ENCODE measurements at places on chromosomes 5 and 9.

DNA sequence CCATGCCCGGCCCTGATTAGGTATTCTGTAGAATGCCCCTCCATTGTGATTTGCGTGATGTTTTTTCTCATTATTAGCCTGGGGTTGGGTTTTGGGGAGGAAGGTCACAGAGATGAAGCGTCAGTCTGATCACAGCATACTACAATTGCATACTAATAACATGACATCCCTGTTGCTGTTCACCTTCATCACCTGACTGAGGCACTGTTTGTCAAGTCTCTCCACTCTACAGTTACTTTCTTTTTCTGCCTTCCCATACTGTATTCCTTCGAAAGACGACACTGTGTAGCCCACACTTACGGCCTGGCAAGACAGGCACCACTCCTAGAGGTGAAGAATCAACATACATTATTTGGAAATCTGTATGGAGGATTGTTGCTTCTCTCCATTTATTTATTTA is 5.5 kb downstream of the ZNF354C start:
- no peak for DNase-seq

GRCh38 chr9:107226421-107226820 is 56.7 kb upstream of the RAD23B start:
- no peak for DNase-seq

DNA sequence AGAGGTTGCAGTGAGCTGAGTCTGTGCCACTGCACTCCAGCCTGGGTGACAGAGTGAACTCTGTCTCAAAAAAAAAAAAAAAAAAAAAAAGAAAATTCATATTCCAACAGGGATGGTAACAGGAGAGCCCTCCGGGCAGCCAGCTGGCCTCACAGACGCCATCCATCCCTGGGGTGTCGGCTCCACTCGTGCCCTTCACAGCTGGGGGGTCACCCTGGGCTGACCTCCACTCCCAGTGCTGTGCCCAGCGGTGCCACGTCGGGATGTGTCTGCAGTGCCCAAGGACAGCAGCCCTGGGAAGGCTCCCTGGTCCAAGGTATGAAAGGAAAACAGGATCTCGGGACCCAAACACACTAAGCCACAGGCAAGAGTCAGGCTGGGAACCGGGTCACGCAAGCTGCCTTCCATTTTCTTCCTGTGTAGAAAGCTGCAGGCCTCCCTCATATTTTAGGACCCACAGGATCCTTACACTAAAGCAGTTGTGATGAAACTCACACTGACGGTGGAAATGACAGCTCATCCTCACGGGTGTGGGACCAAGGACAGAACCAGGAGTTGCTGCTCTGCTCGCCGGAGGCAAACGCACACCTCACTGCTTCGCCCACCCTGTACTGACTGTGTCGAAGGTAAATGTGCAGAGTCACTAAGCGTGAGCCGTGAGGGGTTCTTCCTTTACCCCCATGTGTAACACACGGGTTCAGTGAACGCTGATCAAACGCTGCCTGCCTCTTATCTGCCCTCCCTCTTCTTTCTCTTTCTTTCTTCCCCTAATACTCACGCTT is 5.3 kb downstream of the SLC12A7 start:
- no peak for DNase-seq

- no peak for DNase-seq
Measured at GRCh38 chr5:56648460-56649034, 166.8 kb upstream of the MAP3K1 start.

GRCh38 chr5:135140446-135141204 is 106.6 kb upstream of the PITX1 start:
- DNase-seq = no peak

DNA sequence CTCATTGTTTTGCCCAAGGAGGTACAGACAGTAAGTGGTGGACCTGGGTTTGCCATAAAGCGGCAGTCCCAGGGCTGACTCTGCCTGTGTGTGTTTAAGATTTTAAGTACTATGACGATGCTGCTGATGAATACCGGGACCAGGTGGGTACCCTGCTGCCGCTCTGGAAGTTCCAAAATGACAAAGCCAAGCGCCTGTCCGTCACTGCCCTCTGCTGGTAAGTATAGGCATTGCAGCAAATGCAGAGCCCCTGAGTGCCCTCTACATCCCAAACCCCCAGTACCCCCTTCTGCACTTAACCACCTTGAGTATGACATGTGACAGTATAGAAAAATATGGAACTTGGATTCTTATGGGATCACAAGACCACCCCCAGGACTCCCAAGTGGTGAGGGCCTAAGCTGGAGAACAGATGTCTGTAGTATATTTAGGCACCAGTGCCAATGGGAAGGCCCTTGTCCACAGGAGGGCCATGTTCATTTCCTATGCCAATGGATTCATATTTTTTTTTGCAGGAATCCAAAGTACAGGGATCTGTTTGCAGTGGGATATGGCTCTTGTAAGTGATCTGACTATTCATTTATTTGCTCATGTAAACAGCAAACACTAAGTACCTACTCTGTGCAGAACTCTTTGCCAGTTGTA is 22.0 kb downstream of the ENHO start:
- peak; percentile 37 for DNase-seq

GRCh38 chr5:133370036-133370831 is 242.1 kb downstream of the FSTL4 start:
- DNase-seq = no peak

- no peak for DNase-seq
Measured at GRCh38 chr5:151151793-151152192, 5.8 kb downstream of the ANXA6 start.

- no peak for DNase-seq
Measured at GRCh38 chr9:101094686-101095085, 66.2 kb downstream of the PLPPR1 start.

DNA sequence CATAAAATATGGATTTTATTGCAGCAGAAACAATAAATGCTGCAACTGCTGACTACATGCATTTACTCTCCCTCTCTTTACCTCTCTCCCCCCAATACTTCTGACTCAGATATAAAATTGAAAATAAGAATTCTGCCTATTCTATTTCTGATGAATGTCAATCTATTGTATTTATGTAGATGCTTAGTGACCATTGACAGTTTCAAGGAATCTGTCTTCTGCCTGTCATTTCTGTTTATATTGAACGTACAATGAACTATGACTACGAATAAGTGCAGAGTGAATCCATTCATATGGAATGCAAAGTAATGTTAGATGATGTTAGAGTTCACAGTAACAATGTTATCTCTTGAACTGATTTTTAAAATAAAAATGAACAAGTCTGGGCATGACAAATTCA is 898 bp downstream of the CDH10 start:
- no peak for DNase-seq

DNA sequence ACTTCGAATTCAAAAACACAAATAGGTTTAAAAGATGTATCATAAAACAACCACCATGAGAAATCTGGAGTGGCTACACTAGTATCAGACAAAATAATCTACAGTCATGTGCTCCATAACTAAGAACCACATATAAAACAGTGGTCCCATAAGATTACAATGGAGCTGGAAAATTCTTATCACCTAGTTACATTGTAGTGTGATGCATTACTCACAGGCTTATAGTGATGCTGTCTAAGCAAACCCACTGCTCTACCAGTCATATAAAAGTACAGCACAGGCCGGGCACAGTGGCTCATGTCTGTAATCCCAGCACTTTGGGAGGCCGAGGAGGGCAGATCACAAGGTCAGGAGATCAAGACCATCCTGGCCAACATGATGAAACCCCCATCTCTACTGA is 160.1 kb downstream of the ROR2 start:
- no peak for DNase-seq

- peak; percentile 47 for DNase-seq
Measured at GRCh38 chr5:127757576-127757975, 54.4 kb downstream of the CCDC192 start.

DNA sequence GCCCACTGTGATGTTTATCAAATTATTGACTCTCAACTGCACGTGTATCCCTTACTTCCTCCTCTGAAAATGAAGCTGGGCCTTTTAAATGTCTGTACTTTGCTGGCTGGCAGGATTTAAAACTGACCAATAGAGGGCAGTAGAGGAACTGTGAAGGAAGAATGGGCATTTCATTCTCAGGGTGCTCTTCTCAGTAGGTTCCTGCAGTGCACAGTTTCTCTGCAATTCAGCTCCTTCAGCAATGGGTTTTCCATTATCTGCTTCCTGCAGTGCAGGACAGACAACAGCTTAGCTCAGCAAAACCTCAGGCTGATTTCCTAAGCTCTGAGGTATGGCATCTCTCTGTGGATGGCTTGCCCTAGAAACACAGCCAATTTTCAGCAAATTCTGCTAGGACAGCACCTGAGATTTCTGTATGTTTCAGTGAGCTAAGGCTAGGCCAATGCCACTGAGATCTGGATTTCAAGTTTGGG is 298.4 kb upstream of the PRDM9 start:
- peak; percentile 82 for DNase-seq

DNA sequence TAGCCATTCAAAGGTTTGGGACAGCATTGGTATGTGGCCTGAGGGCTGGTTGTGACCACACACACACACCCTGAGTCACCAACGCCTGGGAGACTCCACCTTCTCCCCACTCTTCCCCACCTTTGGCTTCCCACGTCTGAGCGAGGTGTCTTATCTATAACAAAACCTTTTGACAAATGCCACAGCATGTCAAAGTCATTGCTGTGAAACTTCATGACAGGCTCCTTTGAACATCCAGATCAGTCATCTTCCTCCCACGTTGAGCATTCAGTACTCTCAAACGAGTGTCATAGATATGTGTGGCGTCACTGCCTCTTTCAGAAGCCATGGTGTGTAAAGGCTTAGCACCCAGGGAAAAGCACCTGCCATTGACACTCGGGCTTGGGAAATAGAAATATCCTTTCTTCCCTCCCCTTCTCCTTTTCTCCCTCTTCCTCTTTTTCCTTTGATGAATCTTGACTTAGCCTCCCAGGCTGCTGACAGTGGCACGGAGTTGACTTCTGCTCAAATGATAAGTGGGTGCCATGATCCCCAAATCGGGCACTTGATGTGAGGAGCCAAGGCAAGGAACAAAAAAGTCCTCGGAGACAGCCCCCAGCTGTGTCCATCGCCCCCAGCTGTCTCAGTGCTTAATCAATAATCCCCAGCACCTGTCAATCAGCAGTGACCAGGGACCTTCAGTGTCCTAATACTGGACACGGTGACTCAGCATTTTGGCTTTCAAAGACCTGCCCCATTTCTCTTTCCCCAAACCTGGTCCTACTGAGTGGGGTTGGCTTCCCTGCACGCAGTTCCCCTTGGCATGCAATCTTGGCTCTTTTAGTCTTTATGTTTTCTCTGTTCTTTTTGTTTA is 114.8 kb downstream of the FGF18 start:
- no peak for DNase-seq

GRCh38 chr9:113205861-113206260 is 15.2 kb downstream of the FKBP15 start:
- no peak for DNase-seq

DNA sequence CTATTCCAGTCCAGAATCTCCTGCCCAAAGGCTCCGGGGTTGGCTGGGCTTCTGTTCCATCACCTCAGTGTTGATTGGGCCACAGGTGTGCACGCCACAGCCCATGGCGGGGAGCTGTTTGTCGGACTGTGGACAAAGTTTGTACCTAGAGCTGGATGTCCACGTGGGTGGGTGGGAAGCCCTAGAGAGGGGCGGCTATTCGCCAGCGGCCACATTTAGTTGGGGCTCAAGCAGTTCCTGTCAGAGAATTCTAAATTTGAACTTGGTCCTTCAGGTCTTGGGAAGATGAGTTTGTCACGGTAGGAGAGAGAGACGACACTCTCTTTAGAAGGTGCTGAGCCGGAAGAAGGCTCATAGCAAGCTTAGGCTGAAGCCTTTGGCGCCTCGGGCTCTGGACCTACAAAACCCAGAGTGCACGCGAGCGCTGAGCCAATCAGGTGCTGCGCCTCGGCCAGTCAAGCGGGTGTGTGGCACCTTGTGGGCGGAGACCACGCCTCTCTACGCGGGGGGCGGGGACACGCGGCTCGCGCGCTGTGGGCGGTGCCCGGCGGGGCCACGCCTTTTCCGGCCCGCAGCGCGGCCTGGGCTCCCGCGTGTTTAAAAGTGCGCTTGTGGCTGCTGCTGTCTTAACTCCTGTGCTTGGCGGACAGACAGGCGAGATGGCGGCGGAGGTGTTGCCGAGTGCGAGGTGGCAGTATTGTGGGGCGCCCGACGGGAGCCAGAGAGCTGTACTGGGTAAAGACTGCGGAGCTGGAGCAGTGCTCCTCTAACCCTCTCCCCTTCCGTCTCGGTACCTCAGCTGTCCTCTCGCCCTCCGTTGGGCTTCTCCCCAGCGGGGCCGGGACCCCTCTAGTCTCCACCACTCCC is at the start of gene POLR1E:
TSS of gene POLR1E (plus strand) at position 560 of the 867 bp plus-strand sequence. CDS start at position 660, 100 bp downstream.
- peak; percentile 97 for DNase-seq

GRCh38 chr5:89303033-89303480 is 420.1 kb upstream of the MEF2C start:
- no peak for DNase-seq

DNA sequence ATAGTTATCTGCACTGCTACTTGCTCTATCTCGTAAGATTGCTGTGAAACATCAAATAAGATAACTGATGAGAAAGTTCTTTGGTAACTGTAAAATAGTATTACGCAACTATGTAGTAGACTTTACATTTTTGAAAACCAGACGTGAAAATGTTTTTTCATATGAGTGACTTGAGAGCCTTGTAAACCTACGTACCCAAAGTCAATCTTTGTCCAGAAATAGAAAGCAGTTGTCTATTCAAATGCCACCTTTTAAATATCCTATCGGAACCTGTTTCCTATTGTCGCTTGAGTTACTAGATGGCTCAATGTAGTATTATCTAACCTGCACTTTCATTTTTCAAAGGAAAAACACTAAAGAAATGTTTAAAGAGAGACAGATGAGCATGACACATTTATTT is 1.6 kb downstream of the FNIP1 start:
- DNase-seq = no peak

- DNase-seq = peak; percentile 92
Measured at GRCh38 chr9:137077010-137077747, at the start of gene UAP1L1. Gene UAP1L1, plus strand, starts transcription at chr9:137077517. Its CDS starts 16 bp downstream, at chr9:137077533.

DNA sequence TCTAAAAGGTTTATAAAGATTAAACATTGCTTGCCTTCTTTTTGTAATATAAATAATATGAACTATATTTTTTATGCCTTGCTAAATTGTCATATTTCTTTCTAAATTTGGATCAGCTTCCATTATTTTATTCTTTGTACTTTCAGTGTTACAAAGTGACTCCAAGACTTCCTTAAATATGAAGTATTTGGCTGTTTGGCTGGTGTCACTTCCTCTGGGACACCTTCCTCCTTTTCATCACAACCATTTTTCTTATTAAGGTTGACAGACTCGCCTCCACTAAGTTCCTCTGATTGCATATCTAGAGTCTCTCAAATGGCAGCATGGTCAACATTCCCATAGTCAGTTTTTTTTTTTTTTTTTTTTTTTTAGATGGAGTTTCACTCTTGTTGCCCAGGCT is 73.8 kb upstream of the SLC1A1 start:
- no peak for DNase-seq

GRCh38 chr5:103259705-103260355 is 1.3 kb downstream of the MACIR start:
- no peak for DNase-seq

DNA sequence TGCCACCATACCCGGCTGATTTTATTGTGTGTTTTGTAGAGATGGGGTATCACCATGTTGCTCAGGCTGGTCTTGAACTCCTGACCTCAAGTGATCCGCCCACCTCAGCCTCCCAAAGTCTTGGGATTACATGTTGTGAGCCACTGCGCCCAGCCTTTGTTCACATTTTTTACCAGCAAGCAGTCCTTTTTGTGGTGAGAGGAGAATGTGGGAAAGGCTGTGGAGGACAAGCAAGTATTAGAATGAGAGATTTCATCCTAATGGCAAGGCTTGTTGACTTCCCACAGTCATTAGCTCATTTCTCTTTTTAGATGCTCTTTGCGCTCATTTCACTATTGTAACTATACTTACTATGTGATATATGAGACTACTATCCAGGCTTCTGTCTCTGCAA is 6.1 kb downstream of the IL31RA start:
- no peak for DNase-seq

Measured in T47D (cell line).